ENCODE measurements at places on chromosomes 5 and 9.
A peak's percentile ranks its signal among the peaks of the same experiment; 100 is the strongest.

GRCh38 chr9:37192803-37193202 is 72.4 kb downstream of the ZCCHC7 start:
- DNase-seq: no peak

DNA sequence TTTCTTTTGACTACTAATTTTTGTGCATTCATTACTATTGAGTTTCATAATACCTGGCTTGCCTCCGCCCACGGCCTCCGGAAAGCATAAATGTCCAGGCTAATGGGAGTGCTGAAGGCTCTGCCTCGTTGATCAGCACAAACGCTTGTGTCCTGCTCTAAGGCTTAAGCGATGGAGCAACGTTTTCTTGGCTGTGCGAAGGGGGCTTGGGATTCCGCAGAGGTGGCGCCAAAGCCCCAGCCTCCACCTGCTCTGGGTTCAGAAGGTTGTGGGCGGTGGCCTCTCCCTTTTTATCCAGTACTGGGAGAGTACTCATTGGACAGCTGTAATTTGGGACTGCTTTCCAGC is 19.7 kb downstream of the ANXA2R start:
- DNase-seq: no peak

GRCh38 chr5:72040513-72040912 is 66.8 kb upstream of the MAP1B start:
- DNase-seq: no peak

- DNase-seq: no peak
Observed at GRCh38 chr5:69032009-69032408, 61.8 kb upstream of the SLC30A5 start.

GRCh38 chr9:84070590-84070989 is 90.0 kb downstream of the RMI1 start:
- no peak for DNase-seq

DNA sequence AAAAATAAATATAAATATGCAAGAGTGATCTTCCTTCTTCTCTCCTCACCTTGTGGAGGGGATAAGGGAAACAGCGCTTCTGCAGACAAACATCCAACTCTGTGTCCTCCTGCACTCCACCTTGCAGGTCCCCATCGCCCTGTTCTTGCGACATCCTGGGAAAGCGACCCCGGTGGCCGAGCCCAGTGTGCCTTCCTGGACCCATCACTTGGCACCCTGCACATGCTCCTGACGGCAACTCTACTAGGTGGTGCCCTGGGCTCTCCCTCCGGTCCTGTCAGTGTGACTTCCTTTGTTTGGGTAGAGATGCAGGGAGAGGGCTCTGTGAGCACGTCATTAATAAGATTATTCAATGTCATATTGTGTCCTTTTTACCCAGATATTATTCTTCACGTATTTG is 266.0 kb upstream of the ADAMTS16 start:
- DNase-seq: no peak

- no peak for DNase-seq
Observed at GRCh38 chr5:149903404-149903803, 41.2 kb downstream of the PDE6A start.

DNA sequence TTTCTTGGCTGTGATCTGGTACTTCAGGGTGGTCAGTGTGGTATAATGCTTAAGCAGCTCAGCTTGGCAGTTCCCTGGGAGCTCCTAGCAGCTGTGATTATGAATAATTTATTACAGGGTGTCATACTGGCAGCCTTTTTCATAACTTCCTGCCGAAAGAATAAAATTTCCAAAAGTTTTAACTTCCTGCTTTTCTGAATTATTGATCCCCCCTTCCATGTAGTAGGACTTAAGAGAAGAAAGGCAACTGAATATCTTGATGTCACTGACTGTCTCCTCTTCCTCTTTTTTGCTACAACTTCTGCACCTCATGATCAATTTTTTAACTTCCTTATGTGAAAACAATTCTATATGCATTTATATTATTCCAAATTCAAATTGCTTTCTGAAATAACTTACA is 74.3 kb upstream of the SPEF2 start:
- DNase-seq: no peak

- no peak for DNase-seq
Observed at GRCh38 chr5:126369995-126370731, 53.0 kb upstream of the GRAMD2B start.

GRCh38 chr5:97019435-97020117 is 83.7 kb downstream of the LNPEP start:
- no peak for DNase-seq

- DNase-seq: no peak
Observed at GRCh38 chr5:21686706-21687105, 1166.4 kb downstream of the CDH12 start.

- DNase-seq: no peak
Observed at GRCh38 chr9:89493181-89493580, 4.7 kb downstream of the SEMA4D start.

DNA sequence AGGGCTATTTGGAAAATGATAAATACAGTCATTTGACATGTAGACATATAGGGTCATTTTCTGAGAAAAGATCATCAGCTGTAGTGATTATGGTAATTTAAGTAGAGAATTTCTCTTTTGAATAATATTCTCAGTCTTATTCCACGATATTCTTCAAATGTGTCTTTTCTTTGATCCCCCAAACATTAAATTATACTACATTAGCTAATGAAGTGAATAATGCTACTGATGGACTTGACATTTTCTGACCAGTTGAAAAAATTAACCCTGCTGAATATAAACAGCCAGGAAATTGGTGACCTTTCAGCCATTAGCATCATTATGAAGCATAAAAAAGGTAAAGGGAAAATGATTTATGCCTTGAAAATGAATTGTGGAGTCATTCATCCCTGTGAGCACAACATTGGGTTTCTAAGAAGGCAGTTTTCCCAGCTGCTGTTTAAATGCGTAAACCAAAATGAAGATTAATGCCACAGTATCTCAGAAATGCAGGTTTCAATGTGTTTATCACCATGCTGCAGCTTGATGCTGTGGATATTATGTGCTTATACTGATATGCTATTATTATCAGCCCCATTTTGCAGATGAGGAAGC is 489.1 kb downstream of the KCTD16 start:
- DNase-seq: no peak

GRCh38 chr9:135608294-135608998 is 30.9 kb downstream of the GLT6D1 start:
- no peak for DNase-seq

DNA sequence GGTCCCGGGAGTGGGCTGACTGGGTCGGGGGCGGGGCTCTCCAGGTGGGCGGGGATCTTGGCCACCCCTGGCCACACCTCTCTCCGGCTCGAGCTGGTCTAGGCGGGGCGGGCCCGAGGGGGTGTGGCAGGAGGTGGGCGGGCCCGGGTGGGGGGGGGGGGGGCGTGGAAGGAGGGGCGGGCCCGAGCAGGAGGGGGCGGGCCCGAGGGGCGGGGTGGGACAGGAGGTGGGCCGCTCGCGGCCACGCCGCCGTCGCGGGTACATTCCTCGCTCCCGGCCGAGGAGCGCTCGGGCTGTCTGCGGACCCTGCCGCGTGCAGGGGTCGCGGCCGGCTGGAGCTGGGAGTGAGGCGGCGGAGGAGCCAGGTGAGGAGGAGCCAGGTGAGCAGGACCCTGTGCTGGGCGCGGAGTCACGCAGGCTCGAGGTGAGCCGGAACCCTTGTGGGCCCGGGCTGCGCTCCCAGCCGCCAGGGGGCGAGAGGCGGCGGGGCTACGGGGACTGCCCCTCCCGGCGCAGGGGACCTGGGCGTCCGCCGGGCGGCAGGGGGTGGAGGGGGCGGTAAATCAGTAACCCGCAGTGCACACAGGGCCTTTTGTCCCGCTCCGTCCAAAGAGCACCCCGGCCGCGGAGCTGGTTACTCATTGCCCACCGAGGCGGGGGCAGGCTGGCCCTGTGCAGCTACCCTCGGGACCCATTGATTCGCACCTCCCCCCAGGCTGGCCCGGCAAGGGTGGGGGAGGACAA is at the start of gene FGFR4:
FGFR4 (plus strand) TSS at position 262 of the 744 bp plus-strand sequence. CDS start 2,688 bp downstream, outside the sequence.
- DNase-seq: peak; percentile 28

Data from stimulated activated CD8-positive, alpha-beta memory T cell treated with anti-CD3 and anti-CD28 coated beads, Interleukin-7, amount 100 ng/mL, for 1 hour (primary cell).